NCI-H345 (cell line): ENCODE measurements at places on chromosomes 2 and 18.

DNA sequence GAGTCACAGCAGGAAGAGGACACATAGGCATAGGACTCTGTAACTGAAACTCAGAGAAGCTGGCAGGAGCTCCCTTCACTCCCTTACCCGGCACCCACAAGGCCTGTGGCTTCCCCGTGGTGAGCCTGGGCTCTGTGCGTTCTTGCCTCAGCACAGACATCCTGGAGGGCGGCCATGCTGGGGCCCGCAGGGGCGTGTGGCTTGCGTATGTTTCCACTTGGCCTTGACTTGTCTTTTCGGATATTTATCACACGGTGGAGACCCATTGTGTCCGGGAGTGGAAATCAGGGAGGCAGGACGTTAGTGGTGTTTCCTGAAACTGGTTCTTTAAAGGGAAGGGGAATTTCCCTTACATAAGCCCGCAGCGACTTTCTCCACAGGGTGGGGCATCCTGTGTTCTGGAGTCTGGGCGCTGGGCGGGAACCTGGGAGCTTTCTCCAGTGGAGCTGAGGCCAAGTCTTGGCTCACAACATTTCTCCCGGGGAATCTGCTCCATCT lies 49.9 kb upstream of the EML6 start:
- no peak for DNase-seq

DNA sequence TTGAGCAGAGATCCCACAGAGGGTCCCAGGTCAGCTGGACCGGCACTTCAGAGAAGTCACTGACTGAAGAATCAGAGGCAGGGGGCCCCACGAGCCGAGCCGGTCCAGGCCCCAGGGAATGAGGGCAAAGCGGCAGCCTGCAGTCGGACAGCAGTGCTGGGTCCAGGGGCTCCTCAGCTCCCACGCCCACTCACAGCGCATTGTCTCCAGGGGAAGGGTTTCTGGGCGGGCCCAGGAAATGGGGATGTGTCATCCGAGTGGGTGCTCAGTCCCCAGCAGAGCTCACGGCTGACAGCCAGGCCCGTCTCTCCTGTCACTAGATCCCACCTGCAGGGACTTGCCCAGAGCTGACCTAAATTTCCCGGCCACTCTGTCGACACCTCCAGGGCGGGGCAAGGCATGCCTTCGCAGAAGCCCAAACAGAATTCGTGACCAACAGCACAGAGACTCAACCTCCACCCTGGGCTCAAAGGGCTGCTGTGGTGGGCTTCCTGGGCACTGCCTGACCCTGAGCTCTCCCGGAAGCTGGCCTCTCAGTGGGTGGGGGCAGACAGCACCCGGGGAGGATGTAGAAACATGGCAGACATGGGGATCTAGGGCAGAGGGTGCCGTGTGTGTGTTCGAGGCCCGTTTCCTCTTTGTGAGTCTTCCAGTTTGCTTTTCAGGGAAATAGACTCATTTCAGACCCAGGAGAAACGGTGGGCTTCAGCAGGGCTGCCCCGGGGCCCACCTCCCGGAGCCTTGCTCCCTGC lies 42.1 kb upstream of the TAF1B start:
- DNase-seq, result no peak

DNA sequence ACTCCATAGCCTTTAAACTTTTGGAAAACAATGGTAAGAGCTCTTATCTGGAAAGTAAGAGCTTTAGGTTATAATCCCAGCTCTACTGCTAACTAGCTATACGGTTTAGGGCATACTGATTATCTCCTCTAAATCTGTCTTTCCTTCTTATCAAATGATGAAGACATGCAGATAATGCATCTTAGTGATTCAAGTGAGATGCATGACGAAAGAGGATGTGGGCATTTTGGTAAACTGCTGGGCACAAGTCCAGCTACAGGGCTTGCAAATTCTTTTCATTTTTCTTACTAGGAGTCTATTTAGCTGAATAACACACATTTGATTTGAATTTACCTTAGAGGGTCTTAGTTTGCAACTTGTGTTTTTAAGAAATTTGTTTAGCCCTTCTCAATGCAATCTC lies 1604.8 kb upstream of the ZEB2 start:
- DNase-seq, result no peak

GRCh38 chr2:6755456-6755855 lies 110.3 kb downstream of the CMPK2 start:
- DNase-seq, result no peak

GRCh38 chr2:225002656-225003045 lies 39.6 kb downstream of the DOCK10 start:
- DNase-seq, result peak; percentile 57

DNA sequence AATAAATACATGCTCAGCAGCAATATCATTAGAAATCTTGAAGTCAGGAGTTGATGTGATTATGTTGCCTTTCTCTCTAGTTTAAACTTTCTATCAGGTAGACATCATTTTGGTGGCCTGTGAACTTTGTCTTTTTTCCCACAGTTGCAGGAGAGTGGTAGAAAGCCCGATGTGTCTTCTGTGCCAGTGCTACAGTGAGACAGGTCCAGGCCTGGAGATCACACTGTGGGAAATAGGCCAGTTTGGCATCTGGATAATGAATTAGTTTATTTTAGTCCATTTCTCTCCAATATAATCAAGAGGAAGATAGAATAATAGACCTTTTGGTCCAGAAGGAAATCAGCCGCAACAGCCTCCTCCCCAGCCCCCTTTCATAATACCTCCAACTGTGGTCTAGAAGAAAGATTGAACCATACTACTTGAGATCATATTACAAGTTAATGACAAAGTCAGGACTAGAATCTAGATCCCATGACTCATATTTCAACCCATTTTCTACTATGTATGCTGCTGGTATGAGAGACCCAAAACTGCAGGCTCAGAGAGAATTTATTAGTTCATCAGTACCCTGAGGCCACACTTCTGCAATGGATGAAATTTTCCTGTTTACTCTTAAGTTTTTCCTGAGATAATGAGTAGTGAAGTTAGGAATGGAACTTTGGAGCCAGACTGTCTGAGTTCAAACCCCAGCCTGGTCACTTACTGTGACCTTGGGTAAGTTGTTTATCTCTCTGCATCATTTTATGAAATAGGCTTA lies 20.6 kb downstream of the KCMF1 start:
- no peak for DNase-seq

GRCh38 chr2:160353166-160353565 lies 140.4 kb downstream of the RBMS1 start:
- no peak for DNase-seq

DNA sequence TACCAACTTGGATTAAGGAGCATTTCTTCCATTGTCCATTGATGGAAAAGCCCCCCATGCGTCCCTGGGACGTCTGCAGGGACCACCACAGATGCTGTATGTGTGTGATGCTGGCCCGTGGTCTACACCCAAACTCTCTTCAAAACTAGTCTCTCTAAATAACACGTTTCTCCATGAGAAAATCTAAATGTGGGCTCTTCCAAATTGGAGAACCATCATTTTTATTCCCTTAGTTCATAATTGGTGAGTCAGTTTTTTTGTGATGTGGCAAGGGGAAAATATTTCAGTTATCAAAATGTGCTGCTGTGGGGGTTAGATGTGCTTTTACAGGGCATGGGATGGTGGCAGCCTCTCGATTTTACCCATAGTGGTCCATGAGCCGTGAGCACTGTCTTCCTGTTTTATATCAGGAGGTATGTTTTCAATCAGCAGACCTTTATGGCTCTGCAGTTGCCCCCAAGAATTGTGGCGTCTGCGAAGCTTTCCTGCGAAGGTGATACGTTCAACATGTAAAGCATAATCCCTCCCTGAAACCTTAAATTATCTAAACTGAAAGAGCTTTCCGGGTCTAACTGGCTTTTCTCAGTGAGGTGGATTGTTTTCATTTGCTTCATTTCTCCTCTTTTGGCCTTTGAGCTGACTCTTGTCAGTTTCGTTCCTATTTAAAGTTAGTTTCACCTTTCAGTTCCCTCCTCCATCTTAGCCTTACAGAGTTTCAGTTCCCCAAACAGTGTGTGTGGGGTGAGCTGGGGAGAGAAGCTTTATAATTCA lies 78.4 kb downstream of the SETBP1 start:
- no peak for DNase-seq

GRCh38 chr2:230864605-230865306 lies at the start of gene ITM2C:
TSS of gene ITM2C (plus strand) at chr2:230864942. CDS start at chr2:230865026, 84 bp downstream.
- peak; percentile 83 for DNase-seq

- DNase-seq, result no peak
Observed at GRCh38 chr2:179455172-179455524, 190.5 kb upstream of the SESTD1 start.

DNA sequence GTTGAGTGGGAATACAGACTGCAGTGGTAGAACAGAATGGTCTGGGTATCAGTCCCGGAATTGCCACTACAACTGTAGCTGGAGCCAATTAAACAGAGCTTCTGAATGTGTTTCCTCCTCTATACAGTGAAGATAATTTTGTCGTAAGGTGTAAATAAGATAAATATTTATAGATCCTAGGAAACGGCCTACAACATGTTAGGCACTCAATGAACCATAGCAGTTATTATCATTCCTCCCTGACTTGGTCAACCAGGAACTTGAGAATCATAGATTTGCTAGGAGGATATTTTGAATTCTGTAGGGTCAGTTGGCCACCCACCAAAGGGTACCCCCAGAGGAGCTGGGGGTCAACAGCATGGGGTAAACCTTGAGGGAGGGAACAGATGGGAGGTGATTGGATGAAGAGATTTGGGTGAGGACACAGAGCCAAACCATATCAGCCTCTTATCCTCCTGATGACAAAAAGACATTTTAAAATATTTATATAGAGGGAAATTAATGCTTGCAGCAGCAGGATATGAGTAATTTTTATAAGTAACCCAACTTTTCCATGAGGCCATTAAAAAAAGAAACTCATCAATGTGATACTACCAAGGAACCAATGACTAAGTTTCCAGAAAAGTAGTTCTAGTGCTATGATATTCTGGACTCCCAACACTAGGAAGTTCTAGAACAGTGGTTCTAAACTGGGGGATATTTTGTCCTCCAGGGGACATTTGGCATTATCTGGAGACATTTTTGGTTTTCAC lies 4.0 kb downstream of the DHRS9 start:
- DNase-seq, result no peak

- DNase-seq, result no peak
Observed at GRCh38 chr18:78085241-78086185, 835.9 kb downstream of the GALR1 start.

DNA sequence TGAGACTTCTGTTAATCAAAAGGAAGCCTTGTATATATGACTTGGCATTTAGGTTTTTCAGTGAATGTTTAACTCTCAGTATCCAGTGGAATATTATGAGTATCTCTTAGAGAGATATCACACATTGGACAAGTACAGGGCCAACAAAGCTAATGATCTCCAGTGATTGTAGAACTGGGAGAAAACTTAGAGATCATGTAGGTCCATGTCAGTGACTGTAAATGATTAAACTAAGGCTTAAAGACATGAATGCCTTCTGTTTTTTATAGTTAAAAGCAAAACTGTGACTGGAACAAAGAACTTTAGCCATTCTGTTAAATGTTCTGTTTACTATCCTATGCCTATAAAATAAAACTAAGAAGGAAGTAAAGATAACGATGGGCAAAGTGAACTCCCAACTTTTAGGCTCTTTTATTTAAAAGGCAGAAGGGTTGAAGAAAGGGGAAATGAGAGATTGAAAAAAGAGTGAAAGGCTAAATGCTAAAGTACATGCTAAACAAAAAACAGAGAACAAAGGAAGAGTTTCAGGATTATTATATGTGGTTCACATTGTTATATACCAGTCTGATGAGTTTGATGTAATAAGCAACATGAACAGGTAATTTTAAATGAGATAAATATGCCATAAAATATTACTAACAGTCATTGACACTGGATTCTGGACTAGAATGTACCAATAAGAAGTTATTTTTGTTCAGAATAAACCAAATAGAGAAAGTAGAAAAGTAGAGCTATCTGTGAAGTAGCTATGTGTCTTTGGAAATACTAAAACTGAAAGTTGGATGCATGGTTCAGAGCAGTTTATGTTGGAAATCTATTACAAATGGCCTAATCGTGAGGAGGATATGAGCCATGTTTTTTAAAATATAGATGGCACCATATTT lies 37.1 kb upstream of the TNFRSF11A start:
- DNase-seq, result no peak

- peak; percentile 59 for DNase-seq
Observed at GRCh38 chr2:70553334-70553583, 367 bp downstream of the TGFA start.

DNA sequence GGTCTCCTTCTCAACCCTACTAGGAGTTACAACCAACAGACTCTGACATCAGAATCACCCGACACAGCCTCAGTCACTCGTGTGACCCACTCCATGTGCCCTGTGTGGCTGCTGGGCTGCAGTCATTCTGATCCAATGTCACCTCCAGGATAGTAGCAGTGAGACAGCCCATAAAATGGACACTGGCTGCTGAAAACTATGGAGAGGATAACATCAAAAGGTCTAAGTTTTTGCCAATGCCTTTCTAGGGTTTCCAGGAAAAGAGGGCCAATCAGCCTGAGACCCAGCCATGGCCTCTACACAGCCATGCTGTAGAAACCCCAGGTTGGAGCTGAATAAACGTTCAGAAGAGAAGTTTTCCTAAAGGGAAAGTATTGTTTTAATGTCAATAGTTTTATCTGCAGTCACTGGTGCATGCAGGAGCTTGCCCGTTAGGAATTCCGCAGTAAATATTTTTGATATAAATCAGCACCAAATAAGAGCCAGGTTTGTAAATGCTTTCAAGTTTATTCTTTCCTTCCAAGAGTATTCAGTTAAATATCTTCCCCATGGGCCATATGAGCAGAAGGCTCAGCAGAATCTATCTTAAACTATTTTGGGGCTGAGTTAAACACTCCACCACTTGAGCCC lies 92.2 kb upstream of the PID1 start:
- no peak for DNase-seq

GRCh38 chr18:44781886-44782285 lies 101.2 kb downstream of the SETBP1 start:
- no peak for DNase-seq

DNA sequence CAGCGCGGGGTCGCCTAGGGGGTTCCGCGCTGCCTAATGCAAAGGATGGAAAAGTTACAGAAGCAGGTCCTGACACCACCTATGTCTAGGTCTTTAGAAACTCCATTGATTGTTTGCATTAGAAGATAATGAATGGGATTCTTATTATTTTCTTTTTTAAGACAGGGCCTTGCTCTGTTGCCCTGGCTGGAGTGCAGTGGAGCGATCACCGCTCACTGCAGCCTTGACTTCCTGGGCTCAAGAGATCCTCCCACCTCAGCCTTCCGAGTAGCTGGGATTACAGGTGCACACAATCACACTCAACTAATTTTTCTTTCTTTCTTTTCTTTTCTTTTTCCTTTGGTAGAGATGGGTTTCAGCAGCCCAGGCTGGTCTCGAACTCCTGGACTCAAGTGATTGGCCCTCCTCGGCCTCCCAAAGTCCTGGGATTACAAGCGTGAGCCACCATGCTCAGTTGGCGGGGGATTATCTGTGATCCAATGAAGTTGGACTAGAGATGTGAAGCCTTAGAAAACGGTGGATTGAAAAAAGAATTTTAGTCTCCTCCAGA lies 761 bp upstream of the IDH1 start:
- DNase-seq, result no peak

GRCh38 chr2:157758586-157758985 lies 117.5 kb downstream of the ACVR1 start:
- no peak for DNase-seq

- DNase-seq, result no peak
Observed at GRCh38 chr2:23449831-23450331, 64.9 kb downstream of the KLHL29 start.

GRCh38 chr2:54574860-54575247 lies 118.7 kb downstream of the SPTBN1 start:
- DNase-seq, result no peak

- DNase-seq, result no peak
Observed at GRCh38 chr18:79940126-79940813, 11.2 kb downstream of the SLC66A2 start.

- DNase-seq, result no peak
Observed at GRCh38 chr2:184596819-184597411, 1.4 kb upstream of the ZNF804A start.
